ENCODE measurements at places on chromosomes 2 and 18. TPM values are rescaled to one million over a fixed set of nuclear protein-coding genes. Genes with fewer than 3 reads are reported as not detected.

DNA sequence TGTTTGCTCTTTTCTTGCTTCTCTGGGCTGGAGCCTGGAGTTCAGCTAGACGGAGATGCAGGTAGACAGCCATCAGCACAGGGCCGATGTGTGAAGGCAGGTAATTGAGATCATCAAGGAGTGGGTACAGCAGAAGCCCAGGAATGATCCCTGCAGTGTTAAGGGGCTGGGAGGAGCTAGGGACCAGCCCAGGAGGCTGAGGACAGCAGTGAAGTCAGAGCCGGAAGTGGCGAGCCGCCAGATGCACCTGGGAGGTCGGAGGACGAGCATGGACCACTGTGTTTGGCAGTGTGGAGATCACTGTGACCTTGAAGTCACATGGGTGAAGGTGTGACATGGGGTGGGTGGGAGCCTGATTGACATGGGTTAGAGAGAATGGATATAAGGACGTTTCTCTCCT is 6.2 kb upstream of the ZNF236 start:
- no peak for DNase-seq

- no peak for DNase-seq
These were observed 80.8 kb downstream of the COLEC12 start for GRCh38 chr18:419541-420175.

- DNase-seq, result peak; percentile 45
These were observed 67.3 kb downstream of the TWIST2 start for GRCh38 chr2:238915196-238915595.

GRCh38 chr2:33786881-33787280 is 187.8 kb upstream of the FAM98A start:
- no peak for DNase-seq

- no peak for DNase-seq
These were observed 88.2 kb downstream of the GREB1L start for GRCh38 chr18:21330122-21330701.

DNA sequence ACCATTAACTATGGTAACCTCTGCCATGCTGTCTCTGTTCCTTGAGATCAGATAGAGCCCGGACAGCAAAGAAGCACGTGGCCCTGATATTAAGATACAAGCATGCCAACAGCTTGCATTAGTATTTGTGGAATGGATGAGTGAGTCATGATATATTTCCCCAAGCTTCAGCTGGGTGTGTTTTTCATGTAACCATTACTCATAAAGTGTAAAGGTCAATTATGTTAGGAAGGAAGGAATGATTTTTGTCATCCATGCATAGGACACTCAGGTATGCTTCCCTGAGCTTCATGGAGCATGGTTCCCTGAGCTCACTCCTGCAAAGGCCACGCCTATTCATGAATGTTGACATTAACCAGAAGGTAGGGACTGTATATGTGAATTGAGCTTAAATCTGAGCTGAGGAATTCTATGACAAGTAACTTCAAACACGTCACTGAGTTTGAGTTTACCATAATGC is 74.6 kb downstream of the ARL4C start:
- DNase-seq, result no peak

DNA sequence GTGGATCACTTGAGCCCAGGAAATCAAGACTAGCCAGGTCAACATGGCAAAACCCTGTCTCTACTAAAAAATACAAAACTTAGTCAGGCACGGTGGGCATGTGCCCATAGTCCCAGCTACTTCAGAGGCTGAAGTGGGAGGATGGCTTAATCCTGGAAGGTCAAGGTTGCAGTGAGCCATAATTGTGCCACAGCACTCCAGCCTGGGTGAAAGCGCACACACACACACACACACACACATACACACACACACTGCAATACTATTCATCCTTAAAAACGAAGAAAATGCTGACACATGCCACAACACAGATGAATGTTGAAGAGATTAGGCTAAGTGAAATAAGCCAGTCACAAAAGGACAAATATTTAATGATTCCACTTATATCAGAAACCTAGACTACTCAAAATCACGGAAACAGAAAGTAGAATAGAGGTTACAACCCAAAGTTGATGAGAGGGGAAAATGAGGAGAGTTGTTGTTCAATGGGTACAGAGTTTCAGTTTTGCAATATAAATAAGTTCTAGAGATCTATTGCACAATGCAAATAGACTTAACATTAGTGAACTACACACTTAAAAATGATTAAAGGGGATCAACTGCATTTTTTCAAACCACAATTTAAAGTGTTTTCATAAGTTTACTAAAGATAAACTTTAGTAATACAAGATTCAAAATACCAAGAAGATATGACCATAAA is 114.5 kb downstream of the USP34 start:
- DNase-seq, result no peak

- no peak for DNase-seq
These were observed 879.0 kb downstream of the CBLN2 start for GRCh38 chr18:71665131-71665530.

GRCh38 chr2:238423561-238424312 is 3.0 kb upstream of the ASB1 start:
- DNase-seq, result no peak

DNA sequence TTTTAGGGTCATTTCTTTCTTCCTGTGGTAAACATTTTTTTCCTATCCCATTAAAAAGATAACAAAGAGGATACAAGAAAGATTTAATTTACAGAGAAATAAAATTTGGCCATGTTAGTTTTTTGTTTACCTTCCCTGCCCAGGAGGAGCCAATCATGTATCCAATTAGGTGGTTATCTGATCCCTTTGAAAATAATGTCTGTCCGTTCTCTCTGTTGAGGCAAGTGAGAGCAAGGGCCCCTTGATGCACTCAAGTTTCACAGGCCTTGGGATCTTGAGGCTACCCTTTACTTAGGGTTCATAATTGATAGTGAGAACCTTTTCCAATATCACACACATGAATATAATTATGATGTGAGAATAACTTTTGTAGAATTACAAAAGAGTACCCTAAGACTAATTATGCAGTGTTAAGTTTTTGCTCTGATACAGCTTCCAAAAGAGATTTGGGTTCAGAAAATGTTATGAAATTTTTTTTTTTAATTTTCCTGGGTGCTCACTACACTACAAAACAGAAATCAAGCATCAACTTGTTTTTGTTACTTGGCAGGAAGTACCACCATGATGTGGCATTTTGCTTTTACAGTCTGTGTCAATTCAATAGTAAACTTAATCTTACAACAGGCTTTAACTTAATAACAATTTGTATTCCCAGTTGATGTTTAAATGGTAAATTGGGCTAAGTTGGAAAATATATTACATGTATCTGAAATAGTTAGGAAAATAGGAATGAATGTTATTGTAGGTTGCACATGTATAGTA is 42.0 kb downstream of the AFTPH start:
- DNase-seq, result no peak

- DNase-seq, result no peak
These were observed 2.2 kb downstream of the ELAC1 start for GRCh38 chr18:50970006-50970405.

GRCh38 chr2:70888923-70889715 is 46.6 kb upstream of the ATP6V1B1 start:
- DNase-seq, result no peak

DNA sequence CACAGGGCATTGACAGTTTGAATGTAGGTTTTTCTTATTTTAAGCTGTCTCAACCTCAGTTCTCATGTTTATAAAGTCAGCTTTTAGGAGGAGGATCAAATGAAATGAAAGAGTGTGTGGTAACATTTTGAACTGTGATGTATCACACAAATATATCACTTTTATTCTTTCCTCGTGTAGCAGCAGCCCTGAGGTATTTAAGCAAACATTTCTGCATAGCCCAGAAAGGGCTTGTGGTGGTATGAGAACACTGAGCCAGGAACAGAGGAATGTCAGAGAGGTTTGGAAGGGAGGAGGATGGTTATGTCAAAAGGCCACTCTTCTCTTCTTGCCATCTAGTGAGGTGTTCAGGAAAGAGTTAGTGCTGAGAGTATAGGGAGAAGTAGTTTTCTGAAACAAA is 150.2 kb downstream of the PARD3B start:
- DNase-seq, result no peak

DNA sequence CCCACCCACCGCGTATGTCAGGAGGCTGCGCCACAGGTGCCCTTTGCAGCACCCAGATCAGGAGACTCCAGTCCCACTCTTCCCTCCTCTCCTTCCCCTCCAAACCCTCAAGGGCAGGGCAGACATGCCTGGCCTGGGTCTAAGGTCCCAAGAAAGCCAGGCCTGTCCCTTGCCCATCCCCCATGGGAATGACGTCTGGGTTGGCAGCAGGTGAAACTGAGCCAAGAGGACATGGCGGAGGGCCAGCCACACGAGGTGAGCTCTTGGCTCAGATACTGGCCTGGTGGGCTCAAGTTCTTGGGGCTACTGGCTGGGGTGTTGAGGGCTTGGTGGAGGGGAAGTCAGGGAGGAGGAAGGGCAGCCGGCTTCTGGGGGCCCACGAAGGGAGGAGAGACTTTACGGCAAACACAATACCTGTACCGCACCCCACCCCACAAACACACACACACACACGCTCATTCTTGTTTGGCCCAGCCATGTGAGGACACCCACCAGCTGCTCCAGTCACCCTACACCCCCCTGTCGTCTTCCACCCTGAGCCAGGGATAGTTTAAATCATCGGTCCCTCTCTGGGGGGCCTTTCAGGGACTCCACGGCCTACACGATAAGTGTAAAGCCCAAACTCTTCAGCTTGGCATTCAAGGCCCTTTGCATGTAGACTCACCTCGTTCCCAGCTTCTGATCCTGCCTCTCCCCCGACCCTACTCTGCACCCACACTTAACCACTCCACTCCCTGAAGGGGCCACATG is 24.1 kb upstream of the TNS1 start:
- no peak for DNase-seq

FAM237A gene
- total RNA-seq, result 1.2 TPM

CSRNP3 gene
- 5.1 TPM for total RNA-seq

GFPT1 gene
- total RNA-seq, result 38.9 TPM

HOXD13 gene
- not detected for total RNA-seq

HRH4 gene
- total RNA-seq, result 0.19 TPM

ARHGAP15 gene
- total RNA-seq, result 4.2 TPM

WNT6 gene
- total RNA-seq, result 2.1 TPM
